Stimulated activated CD8-positive, alpha-beta memory T cell treated with anti-CD3 and anti-CD28 coated beads, Interleukin-4, amount 100 ng/mL, for 4 hours (primary cell): ENCODE measurements at places on chromosomes 1 and 21.

GRCh38 chr1:103459346-103459745 is 66.2 kb upstream of the RNPC3 start:
- DNase-seq, result no peak

DNA sequence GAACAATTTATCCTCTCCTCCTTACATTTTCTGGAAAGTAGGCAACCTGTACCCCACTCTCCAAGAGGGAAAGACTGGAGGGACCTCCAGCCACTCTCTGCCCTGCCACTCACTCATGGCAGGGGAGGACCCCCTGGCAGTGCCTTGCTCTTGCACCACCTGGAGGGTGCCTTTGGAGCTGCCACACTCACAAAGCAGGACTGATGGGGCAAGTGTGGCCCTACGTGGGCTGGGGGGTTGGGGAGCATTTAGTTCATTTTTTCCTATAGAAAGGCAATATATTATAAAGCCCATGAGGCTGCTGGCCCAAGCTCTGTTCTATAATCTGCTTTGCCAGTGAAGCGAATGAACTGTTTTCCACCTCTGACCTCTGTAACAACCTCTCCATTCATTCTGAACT is 50.3 kb downstream of the GPR161 start:
- DNase-seq, result no peak

GRCh38 chr1:78650114-78650660 is 556 bp downstream of the IFI44 start:
- no peak for DNase-seq

- DNase-seq, result no peak
Measured at GRCh38 chr1:75999034-75999433, 66.8 kb upstream of the ASB17 start.

DNA sequence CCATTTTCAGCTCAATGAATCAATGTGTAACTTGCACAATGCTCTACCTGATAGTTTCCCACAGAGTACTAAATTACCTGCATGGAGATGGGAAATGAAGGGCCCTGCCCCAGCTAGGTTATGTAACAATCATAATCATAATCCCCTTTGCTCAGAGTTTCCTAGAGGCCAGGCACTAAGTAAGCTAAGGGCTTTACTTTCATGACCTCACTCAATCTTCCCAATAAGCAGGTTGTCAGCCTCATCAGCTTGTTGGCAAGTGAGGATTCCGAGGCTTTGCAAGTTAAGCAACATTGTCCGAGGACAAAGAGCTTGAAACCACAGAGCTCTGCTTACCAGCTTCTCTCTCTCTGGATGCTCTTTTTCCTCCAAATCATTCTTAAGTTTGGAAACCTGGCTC is 64.1 kb upstream of the NTPCR start:
- DNase-seq, result no peak

GRCh38 chr1:17122521-17123164 is 3.4 kb upstream of the PADI2 start:
- no peak for DNase-seq

GRCh38 chr1:208010487-208011071 is 99.7 kb upstream of the CD34 start:
- DNase-seq, result no peak

DNA sequence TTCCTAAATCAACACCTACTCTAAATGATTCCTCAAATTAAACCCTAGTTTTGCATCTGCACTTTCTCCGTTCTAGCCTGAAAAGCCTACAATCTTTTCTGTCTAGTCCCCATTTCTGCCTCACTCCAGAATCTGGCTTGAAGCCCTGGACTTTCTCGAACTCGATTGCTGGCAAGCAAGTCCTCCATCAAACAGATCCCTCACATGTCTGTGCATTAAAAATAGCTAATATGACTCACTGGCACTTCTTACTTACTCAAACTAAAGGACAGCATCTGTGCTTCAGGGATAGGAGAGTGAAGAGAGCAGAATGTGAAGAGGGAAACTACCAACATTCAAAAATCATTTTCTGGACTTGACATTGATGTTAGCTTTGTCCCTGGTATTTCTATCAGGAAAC is 51.8 kb upstream of the CXADR start:
- no peak for DNase-seq

DNA sequence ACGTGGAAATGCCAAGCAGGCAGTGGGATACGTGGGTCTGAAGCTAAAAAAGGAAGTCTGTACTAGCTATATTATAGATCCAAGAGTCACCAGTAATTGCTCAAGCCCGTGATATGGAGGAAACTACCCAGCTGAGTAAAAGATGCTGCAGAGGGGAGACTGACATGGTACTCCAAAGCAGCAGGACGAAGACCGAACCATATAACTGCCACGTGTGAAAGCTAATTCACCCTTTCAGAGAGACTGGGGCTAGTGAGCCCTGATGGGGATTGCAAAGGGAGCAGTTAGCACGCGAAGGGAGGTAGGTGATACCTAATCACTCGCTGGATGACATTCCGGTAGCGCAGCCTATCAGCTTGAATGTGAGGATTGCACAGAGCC is 316 bp downstream of the AP4B1 start:
- DNase-seq, result no peak

DNA sequence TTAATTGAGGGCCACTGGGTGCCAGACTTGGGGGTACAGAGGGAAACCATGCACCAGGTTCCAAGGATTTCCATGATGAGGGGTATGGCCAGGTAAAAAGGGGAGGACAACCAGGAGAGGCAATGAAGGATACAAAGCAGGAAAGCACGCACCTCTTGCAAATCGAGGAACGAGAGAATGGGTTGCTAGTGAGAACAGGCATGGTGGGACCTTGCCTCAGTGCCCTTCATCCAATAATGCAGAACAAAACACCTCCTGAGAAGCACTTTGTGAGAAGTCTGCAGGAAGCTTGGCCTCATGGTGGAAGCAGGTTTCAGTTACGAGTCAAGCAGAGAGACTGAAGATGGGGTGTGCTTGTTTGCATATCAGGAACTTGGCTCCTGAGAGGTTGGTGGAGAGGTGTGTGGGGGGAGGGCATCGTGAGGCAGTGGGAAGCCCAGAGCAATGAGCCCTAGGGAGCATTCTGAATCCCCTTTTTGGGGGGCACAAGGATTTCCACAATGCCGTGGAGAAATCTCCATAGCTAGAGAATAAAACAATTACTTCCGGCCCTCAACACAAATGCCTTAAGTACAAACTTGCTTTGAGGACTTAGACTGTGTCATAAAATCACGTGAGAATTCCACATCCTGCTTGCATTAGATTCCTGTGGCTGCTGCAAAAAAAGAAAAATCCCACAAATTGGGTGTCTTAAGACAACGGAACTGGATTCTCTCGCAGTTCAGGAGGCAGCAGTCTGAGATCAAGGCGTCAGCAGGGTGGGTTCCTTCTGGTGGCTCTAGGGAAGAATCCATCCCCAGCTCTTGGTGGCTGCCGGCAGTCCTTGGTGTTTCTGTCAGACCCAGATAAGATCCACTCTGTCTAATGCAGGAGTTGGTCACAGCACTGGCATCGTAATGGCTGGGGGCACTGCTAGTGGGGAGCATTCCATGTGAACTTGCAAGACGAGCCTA is 54.9 kb upstream of the BACE2 start:
- no peak for DNase-seq

- no peak for DNase-seq
Measured at GRCh38 chr1:208654241-208654640, 410.1 kb upstream of the PLXNA2 start.

DNA sequence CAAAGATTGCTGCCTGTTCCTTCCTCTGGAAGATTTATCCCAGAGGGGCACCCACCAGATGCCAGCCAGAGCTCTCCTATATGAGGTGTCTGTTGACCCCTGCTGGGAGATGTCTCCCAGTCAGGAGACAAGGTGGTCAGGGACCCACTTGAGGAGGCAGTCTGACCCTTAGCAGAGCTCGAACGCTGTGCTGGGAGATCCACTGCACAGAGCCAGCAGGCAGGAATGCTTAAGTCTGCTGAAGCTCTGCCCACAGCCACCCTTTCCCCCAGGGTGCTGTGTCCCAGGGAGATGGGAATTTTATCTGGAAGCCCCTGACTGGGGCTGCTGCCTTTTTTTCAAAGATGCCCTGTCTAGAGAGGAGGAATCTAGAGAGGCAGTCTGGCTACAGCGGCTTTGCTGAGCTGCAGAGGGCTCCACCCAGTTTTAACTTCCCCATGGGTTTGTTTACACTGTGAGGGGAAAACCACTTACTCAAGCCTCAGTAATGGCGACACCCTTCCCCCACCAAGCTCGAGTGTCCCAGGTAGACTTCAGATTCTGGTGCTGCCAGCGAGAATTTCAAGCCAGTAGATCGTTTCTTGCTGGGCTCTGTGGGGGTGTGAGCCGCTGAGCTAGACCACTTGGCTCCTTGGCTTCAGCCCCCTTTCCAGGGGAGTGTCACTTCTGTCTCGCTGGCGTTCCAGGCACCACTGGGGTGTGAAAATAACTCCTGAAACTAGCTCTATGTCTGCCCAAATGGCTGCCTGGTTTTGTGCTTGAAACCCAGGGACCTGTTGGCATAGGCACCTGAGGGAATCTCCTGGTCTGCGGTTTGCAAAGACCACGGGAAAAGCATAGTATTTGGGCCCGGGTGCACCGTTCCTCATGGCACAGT is 51.1 kb upstream of the PDC start:
- no peak for DNase-seq

GRCh38 chr1:112698366-112699310 is 8.3 kb downstream of the RHOC start:
- DNase-seq, result no peak
